Central memory CD8-positive, alpha-beta T cell (primary cell): ENCODE measurements at places on chromosomes 5 and 9.
A peak's percentile ranks its signal among the peaks of the same experiment; 100 is the strongest.

DNA sequence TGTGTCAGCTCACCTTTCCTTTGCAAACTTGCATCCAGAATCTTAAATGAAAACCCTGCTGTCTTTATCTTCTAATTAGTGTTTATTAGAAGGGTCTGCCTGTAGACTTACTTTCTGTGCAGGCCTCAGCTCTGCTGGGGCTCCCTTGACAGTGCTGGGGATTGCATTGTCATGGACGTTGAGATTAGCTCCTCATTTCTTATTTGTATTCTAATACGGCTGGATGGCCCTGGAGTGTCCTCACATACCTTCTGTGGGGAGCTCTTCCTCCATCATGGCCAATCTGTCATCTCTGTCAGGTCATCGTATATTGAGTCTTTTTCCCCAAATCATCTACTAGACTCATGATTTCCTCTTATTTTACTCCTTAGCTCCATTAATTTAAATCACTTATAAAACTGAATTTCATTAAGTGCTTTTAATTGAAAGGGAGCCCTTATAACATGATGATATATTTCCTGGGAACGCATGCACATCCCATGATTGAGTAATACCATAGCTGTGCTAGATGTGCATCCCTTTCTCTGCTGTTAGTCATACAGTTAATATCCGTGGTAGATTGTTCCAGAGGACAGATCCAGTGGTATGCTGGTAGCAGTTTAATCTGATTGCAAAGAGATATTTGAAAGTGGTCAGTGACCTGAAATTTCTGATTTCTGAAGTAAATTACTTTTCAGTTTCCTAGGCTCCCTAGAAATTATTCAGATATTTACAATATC, 61.6 kb downstream of the ICE1 start:
- no peak overlapping the region for H3K27ac ChIP-seq
- H3K4me3 ChIP-seq: no peak overlapping the region
- peaks cover 18% of the 10 kb centered on the region for H3K4me1 ChIP-seq
- H3K36me3 ChIP-seq: peaks cover 21% of the 10 kb centered on the region
- DNase-seq: no peak
- H3K27me3 ChIP-seq: no peaks in the 10 kb centered on the region

DNA sequence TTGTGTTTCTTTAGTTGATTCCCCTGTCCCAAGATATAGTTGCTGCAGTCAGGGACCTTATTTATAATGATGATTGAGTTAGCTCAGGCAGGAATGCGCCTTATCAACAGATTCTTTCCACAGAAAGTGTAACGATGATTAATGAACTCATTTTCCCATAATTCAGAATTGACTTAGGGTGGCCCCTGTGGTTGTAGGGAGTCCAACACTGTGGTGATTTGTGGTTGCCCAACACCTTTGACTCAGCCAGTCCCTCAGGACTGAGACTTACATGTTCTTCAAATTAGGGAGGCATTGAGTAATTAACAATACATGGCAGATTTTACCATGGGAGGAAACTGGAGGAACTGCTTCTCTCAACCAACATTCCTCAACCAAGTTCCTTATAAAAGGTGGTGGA, 221.9 kb downstream of the GABRG2 start:
- no peaks in the 10 kb centered on the region for H3K36me3 ChIP-seq
- DNase-seq: no peak
- no peak overlapping the region for H3K27ac ChIP-seq
- H3K27me3 ChIP-seq: no peaks in the 10 kb centered on the region
- H3K4me1 ChIP-seq: no peaks in the 10 kb centered on the region

DNA sequence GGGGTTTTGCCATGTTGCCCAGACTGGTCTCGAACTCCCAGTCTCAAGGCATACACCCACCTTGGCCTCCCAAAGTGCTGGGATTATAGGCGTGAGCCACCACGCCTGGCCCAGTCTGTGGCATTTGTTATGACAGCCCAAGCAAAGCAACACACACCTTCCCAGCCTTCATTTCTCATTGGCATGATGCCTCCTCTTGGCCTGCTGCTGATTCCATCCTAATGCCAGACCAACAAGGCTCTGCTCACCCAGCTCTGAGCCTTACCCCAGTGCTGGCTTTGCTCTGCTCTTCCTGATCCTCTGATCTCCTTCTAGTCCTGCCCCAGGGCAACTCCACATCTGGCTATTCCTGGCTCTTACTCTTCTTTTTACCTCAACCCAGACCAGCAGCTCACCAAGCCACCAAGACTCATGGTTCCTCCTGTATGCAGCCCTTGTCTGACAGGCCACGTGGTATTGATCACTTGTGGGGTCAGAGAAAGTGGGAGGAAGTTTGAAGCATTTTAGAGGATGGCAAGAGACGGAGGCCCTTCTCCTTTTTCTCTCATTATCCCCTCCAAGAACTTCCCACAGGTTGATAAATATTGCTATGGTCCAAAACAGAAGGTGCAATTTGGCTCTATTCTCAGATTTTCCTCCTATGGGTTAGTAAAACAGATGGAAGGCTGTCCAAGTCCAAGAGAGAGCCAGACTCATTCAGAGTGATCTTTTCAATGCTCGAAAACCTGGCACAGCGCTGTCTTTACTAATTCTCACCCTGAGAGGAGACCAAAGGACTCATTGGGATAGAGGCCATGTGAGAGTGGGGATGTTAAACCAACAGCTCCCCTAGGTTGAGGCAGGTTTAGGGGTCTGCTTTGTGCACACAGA, 958 bp downstream of the CD180 start:
- peaks cover 17% of the 10 kb centered on the region for H3K4me1 ChIP-seq
- H3K36me3 ChIP-seq: no peaks in the 10 kb centered on the region
- H3K4me3 ChIP-seq: peak overlapping the region; percentile 17
- H3K27me3 ChIP-seq: no peaks in the 10 kb centered on the region
- no peak for DNase-seq

DNA sequence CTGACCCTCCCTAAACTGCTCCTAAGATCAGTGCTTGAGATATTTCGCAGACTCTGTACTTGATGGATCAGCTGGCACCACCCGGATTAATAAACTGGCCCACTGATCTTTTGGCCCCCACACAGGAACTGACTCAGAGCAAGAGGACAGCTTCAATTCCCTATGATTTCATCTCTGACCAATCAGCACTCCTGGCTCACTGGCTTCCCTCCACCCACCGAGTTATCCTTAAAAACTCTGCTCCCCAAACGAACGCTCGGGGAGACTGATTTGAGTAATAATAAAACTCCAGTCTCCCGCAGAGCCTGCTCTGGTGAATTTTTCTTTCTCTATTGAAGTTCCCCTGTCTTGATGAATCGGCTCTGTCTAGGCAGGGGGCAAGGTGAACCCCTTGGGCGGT, 36.5 kb upstream of the CD180 start:
- H3K27me3 ChIP-seq: peaks cover 26% of the 10 kb centered on the region
- no peak overlapping the region for H3K27ac ChIP-seq
- no peak for DNase-seq
- H3K4me1 ChIP-seq: peaks cover 5% of the 10 kb centered on the region
- no peaks in the 10 kb centered on the region for H3K36me3 ChIP-seq

GRCh38 chr9:88998503-88998902, 7.2 kb downstream of the S1PR3 start:
- H3K27me3 ChIP-seq: peaks cover 31% of the 10 kb centered on the region
- DNase-seq: no peak
- peaks cover 4% of the 10 kb centered on the region for H3K4me1 ChIP-seq
- H3K4me3 ChIP-seq: no peak overlapping the region

- no peaks in the 10 kb centered on the region for H3K4me1 ChIP-seq
- H3K27ac ChIP-seq: no peak overlapping the region
- no peaks in the 10 kb centered on the region for H3K27me3 ChIP-seq
- H3K4me3 ChIP-seq: no peak overlapping the region
- no peak for DNase-seq
Observed at GRCh38 chr9:111120526-111120925, 82.3 kb upstream of the LPAR1 start.

DNA sequence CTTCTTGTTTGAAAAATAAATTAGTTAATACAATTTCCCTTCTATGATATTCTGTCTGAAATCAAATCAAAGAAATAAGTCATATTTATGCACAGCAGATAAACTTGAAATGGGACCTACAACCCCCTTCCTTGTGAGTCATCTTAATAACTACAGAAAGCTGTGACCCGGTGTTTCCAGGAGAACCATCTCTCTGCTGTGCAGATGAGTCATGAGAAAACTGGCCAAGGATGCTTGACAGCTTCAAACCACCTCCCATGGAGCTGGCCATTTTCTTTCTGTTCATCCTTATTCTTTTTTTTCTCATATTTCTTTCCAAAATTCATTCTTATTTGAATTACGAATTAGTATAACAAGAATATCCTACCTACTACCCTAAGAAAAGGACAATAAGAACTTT, 43.4 kb upstream of the NR4A3 start:
- peaks cover 42% of the 10 kb centered on the region for H3K27me3 ChIP-seq
- no peak for DNase-seq
- H3K27ac ChIP-seq: no peak overlapping the region
- no peaks in the 10 kb centered on the region for H3K4me1 ChIP-seq
- H3K36me3 ChIP-seq: peaks cover 2% of the 10 kb centered on the region
- no peak overlapping the region for H3K4me3 ChIP-seq

- H3K4me3 ChIP-seq: peak overlapping the region; percentile 75
- peak; percentile 78 for DNase-seq
- H3K36me3 ChIP-seq: peaks cover 11% of the 10 kb centered on the region
- peak overlapping the region; percentile 98 for H3K27ac ChIP-seq
Observed at GRCh38 chr5:1536322-1536845, 12.6 kb upstream of the LPCAT1 start.

- no peak overlapping the region for H3K27ac ChIP-seq
- DNase-seq: no peak
- peaks cover 23% of the 10 kb centered on the region for H3K27me3 ChIP-seq
Observed at GRCh38 chr5:149936044-149936699, 8.4 kb downstream of the PDE6A start.

GRCh38 chr5:54017580-54017979, 292.8 kb downstream of the ARL15 start:
- no peaks in the 10 kb centered on the region for H3K27me3 ChIP-seq
- no peak for DNase-seq
- no peak overlapping the region for H3K4me3 ChIP-seq
- H3K27ac ChIP-seq: no peak overlapping the region
- peaks cover 15% of the 10 kb centered on the region for H3K4me1 ChIP-seq

GRCh38 chr9:98575379-98576346, 133.1 kb downstream of the GABBR2 start:
- peak overlapping the region; percentile 50 for H3K27ac ChIP-seq
- H3K27me3 ChIP-seq: peaks cover 25% of the 10 kb centered on the region
- no peaks in the 10 kb centered on the region for H3K36me3 ChIP-seq

DNA sequence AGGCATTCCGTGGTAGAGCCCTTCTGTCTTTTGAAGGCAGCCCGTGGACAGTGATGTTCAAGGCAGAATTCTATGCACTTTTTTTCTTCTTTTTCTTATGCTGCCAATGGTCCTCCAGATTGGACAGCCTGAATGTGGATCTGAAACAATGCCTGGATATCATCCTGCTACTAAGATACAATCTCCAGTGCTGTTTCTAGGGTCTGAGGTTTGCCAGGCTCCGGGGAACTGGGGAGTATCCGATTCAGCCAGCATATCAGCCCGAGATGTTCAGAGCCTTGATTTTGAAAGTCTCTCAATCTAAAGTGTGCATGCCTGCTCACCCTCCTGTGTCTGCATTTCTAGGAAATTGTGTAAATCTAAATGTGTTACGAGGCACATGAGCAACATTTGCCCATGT, 103.8 kb upstream of the WWC1 start:
- H3K27me3 ChIP-seq: peaks cover 52% of the 10 kb centered on the region
- no peaks in the 10 kb centered on the region for H3K4me1 ChIP-seq
- no peak overlapping the region for H3K4me3 ChIP-seq
- DNase-seq: no peak
